ENCODE measurements at places on chromosomes 4 and X. TPM values are rescaled to one million over a fixed set of nuclear protein-coding genes. Genes with fewer than 3 reads are reported as not detected.

The ESX1 gene
- total RNA-seq: not detected

The MAGEA2 gene
- not detected for total RNA-seq

DNA sequence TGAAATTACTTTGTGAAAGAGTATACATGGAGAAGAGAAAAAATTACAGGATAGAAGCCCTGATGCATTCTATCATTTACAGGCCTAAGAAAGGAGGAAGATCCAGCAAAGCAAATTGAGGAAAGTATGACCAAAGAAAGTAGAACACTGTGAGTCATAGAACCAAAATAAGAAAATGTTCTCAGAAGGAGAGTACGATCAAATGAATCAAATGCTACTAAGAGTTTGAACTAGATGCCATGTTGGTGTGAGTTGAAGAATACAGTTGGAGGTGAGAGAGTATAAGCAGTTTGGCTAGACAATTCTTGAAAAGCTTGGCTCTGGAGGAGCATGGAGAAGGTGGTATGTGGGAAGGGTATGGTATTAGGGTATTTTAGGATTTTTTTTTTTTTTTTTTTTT lies 161.8 kb downstream of the RPA4 start:
- DNase-seq: no peak

The KIAA1210 gene
- total RNA-seq: not detected

The RBM46 gene
- not detected for total RNA-seq

Data from activated CD8-positive, alpha-beta T cell treated with anti-CD3 and anti-CD28 coated beads for 36 hours (primary cell).